ENCODE measurements at places on chromosomes 2 and 18. TPM values are rescaled to one million over a fixed set of nuclear protein-coding genes. Genes with fewer than 3 reads are reported as not detected.

DNA sequence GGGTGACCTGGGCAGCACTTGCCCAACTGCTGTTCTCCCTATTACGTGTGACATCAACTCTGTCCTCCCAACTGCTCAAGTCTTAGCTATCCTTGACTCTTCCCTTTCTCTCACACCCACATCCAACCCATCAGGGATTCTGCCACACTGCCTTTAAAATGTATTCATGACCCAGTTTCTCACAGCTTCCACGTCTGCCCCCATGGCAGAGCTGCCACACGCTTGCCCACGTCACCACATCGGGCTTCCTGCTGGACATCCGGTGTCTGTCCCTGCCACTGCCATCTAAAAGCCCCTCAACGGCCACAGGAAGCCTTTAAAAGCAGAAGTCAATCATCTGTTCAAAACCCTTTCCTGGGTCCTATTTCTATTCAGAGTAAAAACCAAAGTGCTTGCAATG, 233.1 kb upstream of the POU3F3 start:
- DNase-seq: no peak

ANTXR1 gene
- 1.7 TPM for polyA plus RNA-seq

DNA sequence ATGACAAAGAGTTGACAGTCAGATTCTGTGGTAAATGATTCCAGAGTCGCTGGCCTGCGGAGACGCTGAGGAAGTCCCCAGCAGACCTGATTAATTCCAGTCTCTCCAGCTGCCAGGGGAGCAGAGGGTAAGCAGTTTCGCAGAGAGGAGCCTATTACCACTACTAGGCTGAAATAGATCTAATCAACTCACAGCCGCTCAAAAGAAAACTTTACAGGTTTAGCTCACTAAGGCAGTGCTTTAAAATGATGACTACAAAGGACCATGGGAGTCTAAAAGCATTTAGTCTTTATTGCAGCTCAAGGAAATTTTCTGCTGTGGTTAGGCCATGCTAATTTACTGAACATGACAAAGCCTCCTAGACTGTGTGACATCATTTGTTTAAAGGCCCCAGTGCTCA, 445.6 kb upstream of the POU3F3 start:
- DNase-seq: no peak

DNA sequence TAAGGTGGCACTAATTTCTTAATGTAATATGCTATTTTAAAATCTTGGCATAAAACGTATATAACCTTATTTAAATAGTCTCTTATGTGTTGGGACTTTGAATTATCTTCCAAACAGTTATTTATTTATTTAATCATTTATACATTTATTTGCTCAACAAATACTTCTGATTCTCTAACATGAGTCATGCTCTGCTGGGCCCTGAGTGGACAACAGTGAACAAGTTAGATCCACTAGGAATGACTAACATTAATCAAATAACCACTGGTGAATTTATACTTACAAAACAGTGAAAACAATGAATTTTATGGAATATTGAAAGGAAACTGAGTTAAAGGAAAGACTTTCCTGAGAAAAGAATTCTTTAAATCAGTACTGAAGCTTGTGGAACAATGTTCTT, 1257.2 kb upstream of the CHAC2 start:
- no peak for DNase-seq

EDAR gene
- 0.11 TPM for polyA plus RNA-seq

- DNase-seq: no peak
These were observed 291.2 kb upstream of the SESTD1 start for GRCh38 chr2:179555691-179556283.

DNA sequence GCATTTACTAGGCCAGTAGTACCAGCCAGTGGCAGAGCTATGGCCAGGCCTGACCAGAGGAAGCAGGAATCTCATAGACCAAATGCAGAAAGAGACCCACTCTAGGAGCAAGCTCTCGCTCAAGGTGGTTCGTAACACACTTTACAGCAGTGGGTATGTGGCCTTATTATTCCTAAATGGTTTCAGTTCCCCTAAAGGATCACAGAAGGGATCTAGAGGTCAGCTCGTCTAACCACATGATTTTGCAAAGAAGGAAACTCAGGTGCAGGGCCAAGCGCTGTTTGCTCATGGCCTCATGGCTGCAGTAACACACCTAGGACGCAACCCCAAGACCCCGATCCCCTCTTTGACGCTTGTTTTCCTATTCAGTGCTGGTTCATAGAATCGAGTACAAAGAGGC, 65.5 kb upstream of the ATG16L1 start:
- DNase-seq: no peak

- DNase-seq: no peak
These were observed 15.8 kb downstream of the HS1BP3 start for GRCh38 chr2:20635113-20635510.

CHRND gene
- not detected for polyA plus RNA-seq

DNA sequence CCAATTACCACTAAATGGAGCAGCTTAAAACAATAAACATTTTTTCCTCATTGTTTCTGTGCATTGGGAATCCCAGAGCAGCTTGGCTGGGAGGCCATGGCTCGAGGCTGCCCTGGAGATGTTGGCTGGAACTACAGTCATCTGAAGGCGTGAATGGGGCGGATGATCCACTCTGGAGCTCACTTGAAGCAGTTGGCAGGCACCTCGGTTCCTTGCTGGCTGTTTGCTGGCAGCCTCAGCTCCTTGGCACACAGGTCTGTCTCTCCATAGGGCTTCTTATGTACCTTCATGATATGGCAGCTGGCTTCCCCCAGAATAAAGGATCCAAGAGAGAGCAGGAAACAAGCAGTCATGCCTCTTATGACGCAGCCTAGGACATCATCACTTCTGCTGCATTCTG, 227.0 kb upstream of the COPS8 start:
- DNase-seq: no peak

CCBE1 gene
- polyA plus RNA-seq: 0.77 TPM

DUSP19 gene
- polyA plus RNA-seq: 1.0 TPM

DNA sequence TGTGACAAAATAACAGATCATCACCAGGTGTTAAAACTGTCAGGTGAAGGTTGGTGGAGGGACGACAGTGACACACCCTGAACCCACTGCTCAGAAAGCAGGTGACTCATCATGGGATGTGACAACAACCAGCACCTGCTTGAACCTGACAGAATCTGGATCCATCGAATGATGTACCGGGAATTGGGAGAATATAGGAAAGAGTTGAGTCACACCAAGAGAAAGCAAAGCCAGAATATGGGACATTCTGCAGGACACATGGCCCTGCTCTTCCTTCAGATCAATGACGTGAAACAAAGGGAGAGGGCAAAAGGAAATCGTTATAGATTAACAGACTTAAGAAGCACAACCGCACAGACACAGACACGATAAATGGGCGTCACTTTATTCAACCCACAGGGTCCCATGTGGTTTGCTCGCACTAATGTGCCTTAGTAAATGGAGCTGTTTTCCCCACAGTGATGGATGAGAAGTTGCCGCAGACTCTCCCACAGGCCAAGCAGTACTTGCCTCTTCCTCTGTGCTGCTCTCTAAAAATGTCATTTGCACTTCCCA, 100.1 kb downstream of the CRACDL start:
- DNase-seq: no peak

- DNase-seq: no peak
These were observed 279.5 kb upstream of the RAB6C start for GRCh38 chr2:129699781-129700573.

- no peak for DNase-seq
These were observed 121.6 kb upstream of the FZD5 start for GRCh38 chr2:207891086-207891844.

GRCh38 chr18:32378705-32379104, 92.0 kb downstream of the GAREM1 start:
- peak; percentile 72 for DNase-seq

DNA sequence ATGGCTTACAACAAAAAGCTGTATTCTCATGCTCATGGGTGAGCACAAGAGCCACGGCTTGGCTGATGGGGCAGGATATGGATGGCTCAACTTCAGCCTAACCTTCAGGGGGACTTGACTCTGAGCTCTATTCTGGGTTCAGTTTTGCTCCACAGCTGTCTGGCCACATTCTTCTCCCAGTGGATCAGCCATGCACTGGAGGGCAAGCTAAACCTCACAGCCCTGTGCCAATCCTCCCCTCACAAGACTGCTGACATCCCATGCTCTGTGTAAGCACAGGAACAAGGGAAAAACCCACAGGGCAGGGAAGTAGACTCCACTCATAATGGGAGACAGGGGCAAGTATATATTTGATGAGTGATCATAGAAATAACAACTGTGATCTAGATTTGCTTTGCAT, 35.6 kb downstream of the COPS8 start:
- DNase-seq: no peak

GRCh38 chr2:149735237-149735958, 147.8 kb upstream of the MMADHC start:
- DNase-seq: no peak

FAM237A gene
- polyA plus RNA-seq: not detected

- no peak for DNase-seq
These were observed 16.7 kb downstream of the CPSF3 start for GRCh38 chr2:9440058-9440727.

DNA sequence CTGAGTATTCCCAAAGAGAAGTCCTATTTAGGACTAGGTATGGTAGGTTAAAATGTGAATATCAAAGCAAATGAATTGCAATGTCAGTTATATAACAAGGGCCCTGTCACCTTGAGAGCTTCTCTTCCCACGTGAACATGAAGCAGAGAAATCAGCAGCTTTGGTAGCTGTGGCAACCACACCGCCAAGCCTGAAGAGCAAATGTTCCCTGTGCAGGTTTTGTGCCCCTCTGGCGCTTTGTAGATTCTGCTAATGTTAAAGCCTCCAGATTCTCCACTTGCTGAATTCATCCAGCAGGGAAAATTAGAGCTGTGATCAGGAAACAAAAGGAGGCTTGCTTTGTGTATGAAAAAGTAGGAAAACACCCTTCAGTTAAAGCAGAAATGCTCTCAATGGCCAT, 322.6 kb downstream of the RBM43 start:
- DNase-seq: no peak

- no peak for DNase-seq
These were observed 31.5 kb downstream of the CPO start for GRCh38 chr2:206970589-206971360.

DNA sequence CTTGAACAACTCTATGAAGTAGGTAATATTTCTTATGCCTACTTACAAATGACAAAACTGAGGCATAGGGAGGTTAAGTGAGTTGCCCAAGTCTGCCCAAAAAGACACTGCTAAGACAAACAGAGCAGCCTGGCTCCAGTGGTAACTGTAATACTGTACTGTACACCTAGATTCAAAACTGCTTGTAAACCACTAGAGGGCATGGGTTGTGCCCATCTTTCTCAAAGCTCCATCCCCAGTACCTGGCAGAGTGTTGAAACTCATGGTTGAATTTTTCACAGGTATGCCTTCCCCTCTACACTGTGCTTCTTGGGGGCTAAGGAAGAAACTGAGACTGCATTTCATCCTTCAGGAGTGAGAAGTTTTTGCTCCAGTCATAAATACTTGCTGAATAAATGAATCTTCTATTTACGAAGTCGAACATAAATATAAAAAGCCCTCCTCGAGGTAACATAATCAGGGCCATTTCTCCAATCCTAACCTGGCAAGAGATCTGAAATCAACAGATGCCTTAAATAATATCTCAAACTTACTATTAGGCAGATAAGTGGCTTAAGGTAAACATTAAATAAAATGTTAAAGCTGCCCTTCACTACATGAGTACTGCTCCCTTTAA, 2.0 kb downstream of the PPP4R1 start:
- DNase-seq: peak; percentile 41

FOXD4L1 gene
- polyA plus RNA-seq: 0.57 TPM

FABP1 gene
- polyA plus RNA-seq: 2.1 TPM

- DNase-seq: no peak
These were observed 11.8 kb upstream of the KCMF1 start for GRCh38 chr2:84959095-84959565.

DNA sequence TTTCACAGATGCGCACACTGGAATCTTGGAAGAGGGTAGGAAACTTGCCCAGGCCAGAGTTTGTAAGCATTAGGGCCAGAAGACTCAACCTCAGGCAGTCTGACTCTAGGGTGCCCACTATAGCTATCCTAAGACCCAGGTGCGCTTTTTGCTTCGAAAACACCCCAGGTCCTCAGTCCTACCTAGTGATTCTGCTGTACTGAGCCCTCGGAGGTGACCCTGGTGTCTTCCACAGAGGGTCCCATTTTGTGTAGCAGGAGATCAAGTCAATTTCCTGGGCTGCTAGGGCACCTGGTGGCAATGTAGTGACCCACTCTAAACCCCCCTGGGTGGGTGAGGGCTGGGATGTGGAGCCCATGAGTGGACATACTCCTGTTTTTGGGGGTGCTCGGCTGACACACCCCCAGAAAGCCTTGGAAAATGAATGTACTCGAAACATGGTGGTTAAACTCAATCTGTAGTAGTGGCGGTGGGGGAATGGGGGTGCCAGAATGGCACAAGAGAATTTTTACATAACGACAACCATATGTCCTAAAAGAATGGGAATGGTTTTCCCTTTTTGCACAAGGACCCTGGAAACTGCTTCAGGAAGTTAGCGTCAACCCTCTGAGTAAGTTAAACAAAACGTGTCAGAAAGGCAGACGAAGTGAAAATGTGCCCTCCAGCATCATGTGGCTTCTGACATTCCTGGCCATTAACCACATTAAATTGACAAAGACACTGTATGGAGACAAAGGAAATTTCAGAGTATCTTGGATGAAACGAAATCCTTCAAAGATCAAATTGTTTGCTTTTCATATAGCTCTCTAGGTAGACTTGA, 218.0 kb upstream of the COPS8 start:
- no peak for DNase-seq

GRCh38 chr2:205188239-205189138, 493.8 kb upstream of the NRP2 start:
- no peak for DNase-seq

GRCh38 chr2:171630812-171631626, 56.2 kb upstream of the DYNC1I2 start:
- DNase-seq: no peak

GRCh38 chr2:106701203-106702022, 184.6 kb downstream of the ST6GAL2 start:
- no peak for DNase-seq

TGFA gene
- 3.8 TPM for polyA plus RNA-seq

GRCh38 chr2:197164141-197164754, 146.3 kb downstream of the ANKRD44 start:
- peak; percentile 60 for DNase-seq

DNA sequence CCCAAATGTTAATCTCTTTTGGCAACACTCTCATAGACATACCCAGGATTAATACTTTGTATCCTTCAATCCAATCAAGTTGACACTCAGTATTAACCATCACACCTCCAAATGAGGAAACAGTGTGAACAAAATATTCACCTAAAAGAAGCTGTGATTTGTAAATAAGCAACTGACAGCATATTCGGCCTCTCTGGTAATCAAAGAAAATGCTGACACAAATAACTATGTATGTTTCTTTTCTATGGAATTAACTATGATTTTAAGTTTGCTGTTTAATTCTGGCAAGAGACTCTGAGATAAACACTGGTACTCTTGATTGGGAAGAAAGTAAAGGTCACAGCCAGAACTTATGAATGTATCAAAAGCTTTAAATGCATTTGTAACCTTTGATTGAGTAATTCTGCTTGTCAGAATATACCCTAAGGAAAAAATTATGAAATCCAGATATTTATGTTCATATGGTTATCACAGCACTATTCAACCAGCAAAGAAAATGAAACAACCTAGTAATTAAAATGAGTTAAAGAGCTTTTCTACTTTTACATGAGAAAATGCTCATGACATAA, 3.6 kb upstream of the GYPC start:
- no peak for DNase-seq

Measured in pancreas (tissue), 10 donors.